Neural cell (in vitro differentiated cells): ENCODE measurements at places on chromosomes 4 and X. TPM values are rescaled to one million over a fixed set of nuclear protein-coding genes. Genes with fewer than 3 reads are reported as not detected.

ADH1C gene
- polyA plus RNA-seq: not detected in 2 replicates

SERPINA7 gene
- not detected in 2 replicates for polyA plus RNA-seq

PACRGL gene
- 35.2 and 41.9 TPM in 2 replicates for polyA plus RNA-seq

SNCA gene
- polyA plus RNA-seq: 66.1 and 70.5 TPM in 2 replicates

DMRTC1 gene
- 1.8 TPM in 1 of 2 replicates, not detected in the other for polyA plus RNA-seq

HHIP gene
- polyA plus RNA-seq: not detected in 2 replicates
